Right lung (tissue), 10 donors: ENCODE measurements at places on chromosomes 7 and 10.

DNA sequence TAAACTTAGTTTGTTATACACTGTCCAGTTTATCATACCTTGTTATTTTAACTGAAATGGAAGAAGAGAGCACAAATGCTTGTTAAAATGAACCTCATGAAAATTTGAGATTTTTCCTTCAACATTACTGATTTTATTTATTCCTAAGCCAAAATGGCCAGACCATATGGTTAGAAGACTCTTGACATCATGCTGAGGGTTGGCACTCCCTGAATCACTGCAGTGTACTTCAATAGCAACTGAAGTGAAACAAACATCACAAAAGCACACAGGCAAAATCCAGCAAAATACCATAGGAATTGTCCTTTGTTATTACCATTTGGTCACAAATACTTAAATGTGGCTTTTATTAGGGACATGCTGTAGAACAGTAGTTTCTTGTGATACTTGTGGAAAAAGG, 347.8 kb downstream of the NXPH1 start:
- DNase-seq: no peak

- DNase-seq: no peak
Observed at GRCh38 chr7:136034132-136034531, 57.0 kb upstream of the MTPN start.

DNA sequence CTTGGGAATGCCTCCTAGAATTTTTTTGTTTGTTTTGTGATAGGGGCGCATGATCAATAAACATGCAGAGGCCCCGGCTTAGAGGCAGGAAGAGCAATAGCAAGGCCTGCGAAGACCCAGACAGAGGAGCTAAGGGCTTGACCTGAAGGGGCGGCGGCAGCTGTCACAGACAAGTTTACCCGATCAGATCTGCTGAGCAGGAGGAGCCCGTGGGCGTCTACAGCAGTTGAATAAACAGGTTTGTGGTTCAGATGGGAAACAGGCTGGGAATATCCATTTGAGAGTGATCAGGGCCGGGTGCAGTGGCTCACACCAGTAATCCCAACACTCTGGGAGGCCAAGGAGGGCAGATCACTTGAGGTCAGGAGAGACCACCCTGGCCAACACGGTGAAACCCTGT, 126.0 kb upstream of the CALN1 start:
- DNase-seq: no peak

DNA sequence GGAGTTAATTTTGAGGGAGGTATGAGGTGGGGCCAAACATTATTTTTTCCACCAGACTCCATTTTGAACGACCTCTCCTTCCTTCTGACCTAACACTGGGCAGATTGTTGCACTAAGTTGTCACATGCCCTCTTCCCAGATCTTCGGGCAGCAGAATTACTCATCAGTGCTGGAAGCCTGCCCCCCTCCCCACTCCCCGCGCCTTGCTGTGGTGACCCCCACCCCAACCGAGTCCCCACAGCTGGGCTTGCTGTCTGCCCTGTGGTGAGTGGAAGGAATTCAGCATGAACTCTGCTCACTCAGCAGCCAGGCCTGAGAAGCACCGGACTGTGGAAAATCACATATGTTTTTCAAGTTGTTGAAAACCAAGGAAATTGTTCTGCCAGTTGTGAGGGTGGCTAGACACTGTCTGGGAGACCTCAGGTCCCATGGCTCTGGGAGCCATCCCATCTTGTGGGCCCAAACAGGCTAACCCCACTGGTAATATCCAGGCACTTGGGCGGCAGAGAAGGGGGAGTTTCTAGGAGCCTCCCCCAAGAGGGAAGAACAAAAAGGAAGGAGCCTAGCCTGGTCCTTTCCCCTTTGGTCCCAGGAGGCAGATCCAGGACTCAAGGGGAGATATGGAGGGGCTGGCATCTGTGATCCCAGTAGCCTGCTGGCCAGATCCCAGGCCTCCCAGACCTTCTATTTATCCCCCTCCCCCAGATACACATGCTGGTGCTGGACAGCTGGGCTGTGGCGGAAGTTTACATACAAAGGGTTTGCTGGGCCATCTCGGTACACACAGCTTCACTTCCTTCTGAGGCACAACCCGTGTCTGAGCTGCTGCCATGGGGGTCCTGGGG, 3.5 kb upstream of the AEBP1 start:
- DNase-seq: no peak

GRCh38 chr7:152759949-152760853, 649 bp downstream of the ACTR3B start:
- peak; percentile 55 for DNase-seq
